ENCODE measurements at places on chromosomes 12 and 14.

DNA sequence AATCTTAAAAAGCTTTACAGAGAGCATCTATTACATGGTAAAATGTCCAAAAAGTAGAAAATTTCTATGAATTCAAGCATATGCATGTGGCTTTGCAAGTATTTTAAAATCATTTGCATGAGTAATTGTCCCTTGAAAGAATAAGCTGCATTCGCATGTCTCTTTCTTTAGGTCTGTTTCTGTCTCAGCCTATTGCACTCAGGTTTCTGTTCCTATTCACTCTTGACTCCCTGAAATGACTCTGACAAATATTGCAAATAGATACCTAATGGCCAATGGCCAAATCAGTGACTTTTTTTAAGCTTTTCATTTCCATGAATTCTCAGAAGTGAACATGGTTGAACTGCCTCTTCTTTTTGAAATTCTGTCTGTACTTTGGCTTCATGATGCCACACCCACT lies 6.4 kb upstream of the TTC8 start:
- no peak for DNase-seq

- DNase-seq: no peak
Measured at GRCh38 chr12:104670439-104671408, 214.0 kb downstream of the CHST11 start.

DNA sequence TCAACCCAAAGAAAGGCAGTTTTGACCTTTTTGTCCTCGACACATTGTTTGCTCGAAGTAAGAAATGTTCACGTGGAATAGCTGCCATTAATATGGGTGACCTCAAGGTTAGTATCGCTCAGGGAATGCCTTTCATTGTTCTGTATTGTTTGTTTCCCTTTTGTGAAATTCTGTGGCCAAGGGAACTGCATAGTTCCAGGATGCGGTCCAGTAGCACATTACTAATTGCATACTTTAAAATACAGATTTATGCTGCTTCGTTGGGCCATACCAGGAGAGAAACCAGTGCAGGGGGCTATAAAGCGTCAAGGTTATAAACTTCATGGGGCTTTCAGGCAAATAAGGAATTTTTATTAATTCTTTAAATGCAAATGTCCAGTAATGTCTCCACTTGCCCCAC lies 73.3 kb upstream of the USP44 start:
- peak; percentile 36 for DNase-seq

GRCh38 chr14:58121530-58122186 lies 30.4 kb downstream of the ARMH4 start:
- DNase-seq: no peak

DNA sequence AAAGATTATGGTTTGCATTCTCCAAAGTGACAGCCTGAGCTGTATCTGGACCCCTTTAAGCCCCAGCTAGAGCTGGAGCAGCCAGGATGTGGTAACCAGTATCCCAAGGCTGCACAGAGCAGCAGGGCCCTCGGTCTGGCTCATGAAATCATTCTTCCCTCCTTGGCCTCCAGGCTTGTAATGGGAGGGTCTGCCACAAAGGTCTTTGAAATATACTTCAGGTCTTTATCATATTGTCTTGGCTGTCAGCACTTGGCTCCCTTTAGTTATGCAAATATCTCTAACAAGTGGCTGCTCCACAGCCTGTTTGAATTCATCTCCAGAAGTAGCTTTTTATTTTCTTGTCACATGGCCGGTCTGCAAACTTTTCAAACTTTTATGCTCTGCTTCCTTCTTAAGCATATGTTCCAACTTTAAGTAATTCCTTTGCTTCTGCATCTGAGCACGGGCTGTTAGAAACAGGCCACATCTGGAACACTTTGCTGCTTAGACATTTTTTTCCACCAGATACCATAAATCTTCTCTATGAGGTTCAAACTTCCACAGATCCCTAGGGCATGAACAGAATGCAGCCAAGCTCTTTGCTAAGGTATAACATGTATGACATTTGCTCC lies 663.4 kb upstream of the MIS18BP1 start:
- DNase-seq: no peak

DNA sequence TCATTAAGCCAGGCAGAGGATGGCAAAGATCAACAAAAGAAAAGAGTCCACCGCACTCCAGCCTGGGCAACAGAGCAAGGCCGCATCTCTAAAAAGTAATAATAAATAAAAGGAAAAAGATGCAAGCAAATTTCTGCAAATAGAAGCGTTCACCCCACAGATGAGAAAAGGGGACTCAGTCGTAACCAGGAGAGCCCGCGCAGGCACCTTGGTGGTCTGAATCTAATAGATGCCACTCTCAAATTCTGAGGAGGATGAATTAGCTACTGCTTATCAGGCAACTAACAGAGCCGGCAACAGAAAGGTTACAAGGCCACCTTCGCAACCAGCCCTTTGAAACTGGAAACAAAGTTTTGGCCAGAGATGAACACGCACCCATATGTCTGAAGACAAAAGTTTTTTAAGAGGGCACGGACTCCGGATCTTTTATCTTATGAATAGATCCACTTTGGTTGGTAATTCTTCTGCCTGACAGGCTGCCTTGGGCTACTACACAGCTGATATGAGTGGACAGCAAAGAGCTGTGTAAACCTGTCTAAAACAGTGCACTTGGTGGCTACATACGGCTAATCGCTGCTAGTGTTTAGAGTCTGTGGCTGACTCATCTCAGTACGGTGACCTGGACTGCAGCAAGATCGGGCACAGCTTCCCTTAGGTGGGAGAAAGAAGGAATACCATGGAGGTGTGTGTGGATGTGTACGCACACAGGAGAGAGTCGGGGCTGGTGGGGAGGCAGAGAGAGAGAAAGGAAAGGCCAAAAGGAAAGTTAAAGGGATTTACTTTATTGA lies 32.9 kb upstream of the TTC7B start:
- no peak for DNase-seq

DNA sequence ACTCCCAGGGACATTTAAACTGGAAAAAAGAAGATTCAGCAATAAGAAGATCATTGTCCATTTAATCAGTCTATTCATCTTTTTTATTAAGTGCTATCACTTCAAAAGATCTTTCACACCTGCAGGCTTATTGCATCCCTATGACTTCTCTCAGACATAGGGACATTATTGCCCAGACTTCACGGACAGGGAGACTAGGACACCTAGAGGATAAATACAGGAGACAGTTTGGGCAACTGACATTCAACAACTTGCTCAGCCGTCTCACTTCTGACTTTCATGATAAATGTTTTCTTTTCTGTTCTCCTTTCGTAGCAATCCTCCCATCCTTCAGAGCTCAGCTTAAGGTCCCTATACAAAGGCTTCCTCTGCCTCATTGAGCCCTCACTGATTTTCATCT lies 84.3 kb downstream of the TMEM30B start:
- DNase-seq: no peak

- DNase-seq: no peak
Measured at GRCh38 chr12:49792181-49792970, 35.8 kb downstream of the NCKAP5L start.

DNA sequence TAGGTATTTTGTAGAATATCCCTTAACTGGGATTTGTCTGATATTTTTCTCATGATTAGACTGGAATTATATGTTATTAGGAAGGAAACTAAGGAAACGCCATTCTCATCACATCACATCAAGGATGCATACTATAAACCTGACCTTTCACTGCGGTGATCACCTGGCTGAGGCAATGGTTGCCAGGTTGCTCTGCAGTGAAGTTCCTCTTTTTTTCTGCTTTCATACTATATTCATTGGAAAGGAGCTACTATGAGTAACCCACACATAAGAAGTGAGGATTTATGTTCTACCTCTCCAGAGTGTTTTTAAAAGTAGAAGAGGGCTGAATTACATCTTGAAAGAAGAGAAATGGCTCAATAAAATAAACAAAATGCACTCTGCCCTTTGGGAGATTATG lies 31.0 kb upstream of the GRIP1 start:
- no peak for DNase-seq

DNA sequence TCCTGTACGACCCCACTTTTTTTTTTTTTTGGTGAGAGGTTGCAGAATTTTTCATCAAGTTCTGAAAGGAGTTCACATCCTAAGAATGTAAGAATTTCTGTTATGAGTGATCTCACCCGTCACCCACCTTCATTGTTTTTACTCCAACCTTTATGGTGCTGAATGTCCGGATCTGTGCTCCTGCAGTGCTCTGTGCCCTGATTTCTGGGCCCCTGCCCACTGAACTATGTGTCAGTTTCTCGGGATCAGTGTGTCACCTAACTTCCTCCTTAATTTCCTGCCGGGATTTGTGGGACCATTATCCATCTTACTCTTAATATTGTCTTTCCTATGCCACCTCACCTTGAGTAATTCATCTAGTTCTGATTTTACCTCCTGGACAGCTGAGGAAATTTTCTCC lies 11.6 kb downstream of the RASSF8 start:
- DNase-seq: no peak

- DNase-seq: no peak
Measured at GRCh38 chr14:53126731-53127130, 26.4 kb downstream of the DDHD1 start.

DNA sequence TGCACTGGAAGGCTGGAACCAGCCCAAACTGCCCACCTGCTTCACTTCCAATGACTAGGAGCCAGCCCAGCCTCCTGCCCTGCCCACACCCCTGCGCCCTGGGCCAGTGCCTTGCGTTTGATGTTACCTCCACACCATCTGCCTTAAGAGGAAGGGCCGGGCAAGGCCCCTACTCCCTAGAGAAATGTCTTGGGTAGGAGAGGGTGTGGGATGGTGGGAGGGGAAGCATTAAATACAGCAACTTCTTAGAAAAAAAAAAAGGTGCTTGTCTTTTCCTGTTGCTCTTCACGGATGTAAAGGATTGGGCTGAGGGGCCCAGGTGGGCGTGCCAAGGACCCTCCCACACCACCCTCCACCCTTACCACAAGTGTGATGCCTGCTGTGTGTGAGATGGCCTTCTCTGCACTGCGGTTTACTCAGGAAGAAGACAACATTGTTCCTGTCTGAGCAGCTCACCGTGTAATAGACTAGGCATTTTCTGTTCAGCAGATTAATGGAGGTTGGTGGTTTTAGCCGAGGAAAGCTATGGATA lies 99.9 kb downstream of the NINJ2 start:
- peak; percentile 18 for DNase-seq

DNA sequence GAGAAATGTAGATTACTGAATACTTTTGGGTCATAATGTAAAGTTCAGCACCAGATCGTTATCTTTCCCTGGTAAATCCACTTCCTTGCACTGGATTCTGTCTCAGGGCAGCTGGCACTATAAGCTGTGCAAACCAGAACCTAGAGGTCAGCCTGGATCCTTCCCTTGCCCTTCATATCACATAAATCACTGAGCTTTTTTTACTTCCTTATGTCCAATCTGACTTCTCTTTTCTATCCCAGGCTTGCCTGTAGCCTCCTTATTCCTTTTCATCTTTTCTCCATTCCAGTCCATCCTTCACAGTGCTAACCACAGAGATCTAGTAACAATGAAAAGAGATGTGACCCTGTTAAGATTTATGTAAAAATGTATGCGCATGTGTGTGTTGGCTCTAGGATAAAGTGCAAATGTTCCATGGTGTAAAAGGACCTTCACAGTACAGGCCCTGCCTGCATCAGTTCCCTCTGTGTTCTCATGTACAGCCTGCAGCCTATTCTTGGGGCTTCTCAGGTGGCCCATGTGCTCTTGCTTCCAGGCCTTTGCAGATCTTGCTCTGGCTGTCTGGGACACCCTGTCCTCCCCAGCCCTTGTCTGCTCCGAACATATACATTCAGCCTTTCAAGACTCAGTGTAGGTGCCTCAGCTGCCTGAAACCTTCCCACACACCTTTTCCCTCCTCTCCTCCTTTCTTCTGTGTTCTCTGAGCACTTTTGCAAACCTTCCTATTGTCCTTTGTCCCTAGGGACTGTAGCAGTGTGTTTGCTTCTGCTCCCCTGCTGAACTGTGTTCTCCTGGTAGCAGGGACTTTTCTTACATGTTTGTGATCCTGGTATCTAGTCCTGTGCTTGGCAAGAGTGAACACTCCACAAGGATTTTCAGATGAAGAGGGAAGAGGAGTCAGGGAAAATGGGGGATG lies 30.0 kb downstream of the PELI2 start:
- DNase-seq: no peak

- DNase-seq: no peak
Measured at GRCh38 chr12:108117163-108117849, 11.8 kb upstream of the WSCD2 start.

GRCh38 chr14:76313852-76314251 lies 62.1 kb upstream of the ESRRB start:
- no peak for DNase-seq

DNA sequence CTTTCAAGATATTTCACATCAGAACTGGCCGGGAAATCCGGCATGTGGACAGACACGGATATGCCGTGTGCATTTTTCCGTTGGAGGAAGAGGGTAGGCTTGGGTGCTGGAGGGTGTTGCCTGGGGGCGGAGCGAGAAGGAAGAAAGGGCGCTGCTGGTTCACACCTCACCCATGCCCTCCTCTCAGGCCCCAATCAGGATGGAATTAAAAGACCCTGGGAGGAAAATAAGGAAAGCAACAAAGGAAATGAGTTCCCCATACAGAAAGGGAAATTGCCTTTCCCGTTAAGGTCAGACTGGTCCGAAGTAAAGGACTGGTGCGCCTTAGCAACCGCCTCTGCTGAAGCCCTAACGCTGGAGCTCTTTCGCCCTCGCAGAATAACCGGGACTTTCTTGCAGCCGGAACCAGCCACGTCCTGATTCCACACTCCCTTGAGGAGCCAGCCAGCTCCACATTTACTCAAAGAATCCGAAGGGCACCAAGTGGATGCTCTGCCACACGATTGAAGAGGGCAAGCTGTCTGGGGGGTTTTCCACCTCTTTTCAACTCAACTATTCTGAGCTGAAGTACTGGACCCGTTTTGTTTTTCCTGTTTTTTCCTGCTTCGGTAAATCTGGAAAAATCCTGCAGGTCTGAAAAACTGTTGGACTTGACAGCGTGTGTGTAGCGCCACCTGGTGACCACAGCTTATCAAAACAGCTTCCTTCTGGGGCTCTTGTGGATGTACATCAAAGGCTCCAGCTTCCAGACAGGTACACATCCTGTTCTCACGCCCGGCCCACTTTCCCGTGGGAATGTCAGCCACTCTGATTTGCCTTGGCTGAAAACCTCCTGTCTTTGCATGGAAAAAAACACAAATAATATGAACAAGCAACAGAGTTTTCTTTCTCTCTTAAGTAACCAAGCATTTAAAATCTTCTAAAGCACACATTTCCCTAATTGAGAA lies 37.6 kb upstream of the BCL2L14 start:
- peak; percentile 81 for DNase-seq

- no peak for DNase-seq
Measured at GRCh38 chr12:23209793-23210192, 584.8 kb downstream of the ETNK1 start.

- DNase-seq: no peak
Measured at GRCh38 chr12:66013224-66013623, 117.3 kb downstream of the LLPH start.

DNA sequence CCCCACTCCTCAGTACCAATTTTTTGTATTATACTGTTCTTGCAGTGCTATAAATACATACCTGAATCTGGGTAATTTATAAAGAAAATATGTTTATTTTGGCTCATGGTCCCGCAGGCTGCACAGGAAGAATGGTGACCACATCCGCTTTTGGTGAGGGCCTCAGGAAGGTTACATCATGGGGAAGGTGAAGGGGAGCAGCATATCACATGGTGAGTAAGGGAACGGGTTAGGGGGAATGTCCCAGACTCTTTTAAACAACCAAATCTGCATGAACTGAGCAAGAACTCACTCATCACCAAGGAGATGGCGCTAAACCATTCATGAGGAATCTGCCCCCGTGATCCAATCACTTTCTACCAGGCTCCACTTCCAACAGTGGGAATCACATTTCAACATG lies 40.0 kb downstream of the OSBPL8 start:
- no peak for DNase-seq
